ENCODE measurements at places on chromosomes 6 and 20.

- peak; percentile 28 for DNase-seq
These were observed 233.8 kb downstream of the LRFN2 start for GRCh38 chr6:40353197-40353966.

- no peak for DNase-seq
These were observed 714 bp upstream of the RTEL1 start for GRCh38 chr20:63657260-63657936.

DNA sequence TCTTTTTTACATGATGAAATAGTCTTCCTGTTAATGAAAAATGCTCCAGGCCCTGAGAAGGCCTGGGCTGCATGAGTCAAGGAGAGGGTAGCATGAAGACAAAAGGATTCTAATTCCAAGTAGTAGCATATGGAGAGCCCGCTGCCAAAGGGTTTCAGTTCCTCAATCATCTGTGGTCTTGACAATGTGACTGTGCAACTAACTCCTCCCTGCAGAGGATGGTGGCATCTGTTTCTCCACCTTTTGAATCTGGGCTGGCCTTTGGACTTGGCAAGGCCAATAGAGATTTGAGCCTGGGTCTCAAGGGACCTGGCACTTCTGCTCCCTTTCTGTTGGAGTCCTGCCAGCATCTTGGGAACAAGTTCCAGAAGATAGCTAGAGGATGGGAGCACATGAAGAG lies 35.1 kb upstream of the ANKEF1 start:
- no peak for DNase-seq

DNA sequence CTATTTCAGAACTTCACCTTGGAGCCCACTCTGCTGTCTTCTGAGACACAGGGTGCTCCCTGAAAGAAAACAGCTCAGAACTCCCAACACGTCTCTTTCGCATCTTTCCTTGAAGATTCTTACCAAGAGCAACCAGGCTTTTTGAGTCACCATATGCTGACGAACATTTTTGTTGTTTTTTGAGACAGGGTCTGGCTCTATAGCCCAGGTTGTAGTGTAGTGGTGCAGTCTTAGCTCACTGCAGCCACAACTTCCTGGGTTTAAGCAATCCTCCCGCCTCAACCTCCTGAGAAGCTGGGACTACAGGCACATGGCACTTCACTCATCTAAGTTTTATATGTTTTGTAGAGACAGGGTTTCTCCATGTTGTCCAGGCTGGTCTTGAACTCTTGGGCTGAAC lies 68.5 kb downstream of the TRMT11 start:
- DNase-seq: no peak

DNA sequence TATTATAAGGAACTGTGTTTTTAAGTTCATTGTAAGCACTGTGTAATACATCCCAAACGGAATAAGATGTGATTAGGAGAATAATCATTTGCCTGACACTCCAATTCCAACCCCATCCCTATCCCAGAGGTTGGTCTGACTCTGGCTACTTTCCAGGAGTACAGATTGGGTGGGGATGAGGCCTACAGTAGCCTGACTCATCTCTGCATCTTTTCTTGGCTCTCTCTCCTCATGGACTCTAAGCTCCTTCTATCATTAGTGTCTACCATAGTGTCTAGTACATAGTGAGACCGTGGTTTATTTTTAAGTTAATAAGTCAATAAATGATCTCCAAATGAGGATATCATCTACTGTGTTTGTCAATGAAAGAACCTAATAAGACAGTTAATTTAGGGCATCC lies 92.2 kb upstream of the CNKSR3 start:
- DNase-seq: no peak
